ENCODE measurements at places on chromosomes 2 and 18. TPM values are rescaled to one million over a fixed set of nuclear protein-coding genes. Genes with fewer than 3 reads are reported as not detected.

The KCNJ3 gene
- total RNA-seq: not detected

The SERPINB11 gene
- 0.77 TPM for total RNA-seq

The CACNB4 gene
- 17.3 TPM for total RNA-seq

DNA sequence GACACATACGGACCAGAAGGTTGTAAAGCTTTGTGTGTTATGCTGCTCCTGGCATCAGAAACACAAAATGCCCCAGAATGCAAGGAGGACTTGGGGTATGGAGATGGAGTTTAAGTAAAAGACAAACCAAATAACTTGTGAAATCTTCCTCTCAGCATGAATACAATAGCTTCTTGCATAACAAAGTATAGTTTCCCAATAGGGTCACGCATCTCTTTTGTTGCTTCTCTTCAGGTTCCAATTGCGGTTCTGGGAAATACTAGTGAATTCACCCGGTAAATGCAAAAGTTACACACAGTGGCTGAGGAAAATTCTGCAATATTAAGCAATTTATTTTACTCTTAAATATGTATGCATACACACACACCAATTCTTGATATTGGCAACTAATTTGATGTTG, 339.2 kb upstream of the EPHA4 start:
- no peak for DNase-seq

DNA sequence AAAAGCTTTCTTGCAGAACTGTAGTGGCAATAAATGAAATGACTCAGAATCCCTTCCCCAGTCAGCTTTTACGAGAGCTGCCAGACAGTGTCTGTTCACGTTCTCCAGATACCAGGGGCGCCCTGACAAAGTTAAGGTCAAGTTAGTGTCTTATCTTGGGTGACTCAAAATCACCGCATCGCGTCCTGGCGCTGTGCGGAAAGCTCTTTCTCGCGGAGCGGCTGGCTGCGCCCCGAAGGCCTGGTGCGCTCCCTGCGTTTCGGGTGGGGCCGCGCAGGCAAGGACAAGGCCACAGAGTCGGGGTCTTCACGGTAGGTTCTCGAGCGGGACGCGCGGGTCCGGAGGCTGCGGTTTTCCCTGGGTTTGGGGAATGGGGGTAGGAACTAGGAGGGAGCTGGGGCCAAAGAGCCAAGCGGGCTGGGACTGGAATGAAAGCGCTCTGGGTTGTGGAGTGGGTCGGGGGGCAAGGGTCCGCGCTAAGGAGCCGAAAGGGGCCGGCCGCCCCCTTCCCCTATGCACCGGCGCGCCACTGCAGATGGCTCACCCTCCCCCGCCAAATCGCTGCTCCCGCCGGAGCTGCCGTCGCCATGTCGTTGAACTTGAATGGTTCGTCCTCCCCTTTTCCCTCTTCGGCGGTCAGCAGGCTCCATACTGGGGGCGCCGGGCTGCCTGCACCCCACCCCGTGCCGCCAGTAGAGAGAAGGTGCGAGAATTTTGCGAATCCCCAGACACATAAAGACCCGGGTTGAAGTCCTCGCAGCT, 2.6 kb upstream of the HOXD11 start:
- no peak for DNase-seq

DNA sequence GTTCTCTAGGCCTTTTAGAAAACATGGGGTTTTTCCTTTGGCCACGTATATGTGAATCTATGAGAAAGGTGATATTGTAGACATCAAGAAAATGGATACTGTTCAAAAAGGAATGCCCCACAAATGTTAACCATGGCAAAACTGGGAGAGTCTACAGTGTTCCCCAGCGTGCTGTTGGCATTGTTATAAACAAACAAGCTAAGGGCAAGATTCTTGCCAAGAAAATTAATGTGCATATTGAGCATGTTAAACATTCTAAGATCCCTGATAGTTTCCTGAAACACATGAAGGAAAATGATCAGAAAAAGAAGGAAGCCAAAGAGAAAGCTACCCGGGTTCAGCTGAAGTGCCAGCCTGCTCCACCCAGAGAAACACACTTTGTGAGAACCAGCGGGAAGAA, 64.9 kb downstream of the CYBRD1 start:
- DNase-seq: no peak

DNA sequence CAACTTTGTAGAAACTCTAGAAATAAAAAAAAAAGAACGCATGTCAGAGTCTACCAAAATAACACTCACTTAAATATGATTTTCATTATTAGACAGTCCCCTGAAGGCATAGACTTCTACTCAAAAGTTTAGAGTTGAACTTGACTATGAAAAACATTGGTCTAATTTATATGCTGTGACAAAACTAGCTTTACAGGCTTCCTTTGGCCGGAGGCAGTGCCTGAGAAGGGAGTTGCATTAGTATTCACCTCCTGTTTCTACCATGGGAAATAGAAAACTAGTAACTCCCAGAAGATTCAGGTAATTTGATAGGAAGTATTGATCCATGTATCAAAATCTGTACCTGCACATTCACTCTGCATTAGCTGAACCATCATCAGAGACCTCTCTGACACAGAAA, 163.4 kb upstream of the NOSTRIN start:
- no peak for DNase-seq

DNA sequence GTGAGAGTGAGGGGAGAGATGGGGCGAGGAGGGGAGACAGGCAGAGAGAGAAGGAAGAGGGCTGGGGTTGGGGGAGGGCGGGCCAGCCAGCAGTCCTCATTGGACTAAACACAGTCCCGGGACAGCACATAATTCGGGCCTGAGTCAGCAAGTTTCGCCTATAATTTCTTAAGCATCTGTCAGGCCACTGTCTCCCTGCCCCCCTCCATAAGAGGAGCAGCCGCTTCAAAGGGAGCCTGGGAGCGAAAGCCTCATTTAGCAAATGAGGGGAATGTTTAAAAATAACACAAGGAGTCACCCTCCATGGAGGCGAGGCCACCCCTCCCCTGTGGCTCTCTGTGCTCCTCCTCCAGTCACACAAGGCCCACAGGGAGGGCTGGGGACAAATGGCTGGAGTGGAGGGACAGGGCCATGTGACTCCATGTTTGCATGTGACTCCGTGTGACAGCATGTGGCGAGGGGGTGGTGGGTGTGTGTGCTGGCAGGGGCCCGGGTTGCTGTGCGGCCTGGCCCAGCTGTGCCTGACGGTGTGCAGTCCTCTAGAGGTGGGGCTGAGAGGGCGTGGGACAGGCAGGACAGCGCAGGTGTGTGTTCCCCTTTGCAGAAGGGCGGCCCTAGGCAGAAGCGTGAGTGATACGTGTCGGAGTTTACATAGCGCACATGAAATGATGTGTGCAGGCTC, 162.4 kb downstream of the CELF4 start:
- no peak for DNase-seq

DNA sequence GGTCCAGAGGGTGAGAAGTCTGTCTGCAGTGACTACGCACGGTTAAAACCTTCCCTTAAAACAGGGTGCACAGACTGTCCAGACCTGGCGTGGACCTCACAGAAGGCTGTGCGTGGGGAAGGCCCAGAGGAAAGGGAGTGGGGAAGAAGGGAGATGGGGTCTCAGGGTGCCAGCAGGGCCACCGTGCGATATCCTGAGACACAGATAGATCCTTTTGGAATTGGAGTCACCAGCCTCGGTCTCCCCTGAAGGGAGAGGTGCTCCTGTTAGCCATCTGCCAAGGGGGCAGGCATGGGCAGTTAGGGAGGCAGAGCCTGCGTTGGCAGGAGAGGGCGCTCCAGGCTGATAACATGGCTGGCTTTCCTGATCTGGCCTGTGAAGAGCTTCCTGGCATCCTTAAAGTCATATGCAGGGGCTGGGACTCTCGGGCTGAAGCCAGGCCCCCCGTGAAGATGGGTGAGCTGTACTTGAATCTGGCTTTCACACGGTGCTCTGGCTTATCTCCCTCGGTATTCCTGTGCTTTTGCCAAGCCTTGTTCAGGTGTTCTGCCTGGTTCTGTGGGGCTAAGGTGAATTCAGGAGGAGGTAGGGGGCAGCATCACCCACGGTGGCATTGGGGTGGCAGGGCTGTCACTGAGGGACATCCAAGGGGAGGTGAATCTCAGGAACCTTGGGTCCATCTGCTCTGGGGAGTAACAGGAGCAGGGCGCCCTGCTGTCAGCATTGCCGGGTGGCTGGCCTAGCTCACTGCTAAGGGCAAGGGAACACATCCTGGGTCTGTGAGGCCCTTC, 107.2 kb upstream of the SMAD2 start:
- no peak for DNase-seq

DNA sequence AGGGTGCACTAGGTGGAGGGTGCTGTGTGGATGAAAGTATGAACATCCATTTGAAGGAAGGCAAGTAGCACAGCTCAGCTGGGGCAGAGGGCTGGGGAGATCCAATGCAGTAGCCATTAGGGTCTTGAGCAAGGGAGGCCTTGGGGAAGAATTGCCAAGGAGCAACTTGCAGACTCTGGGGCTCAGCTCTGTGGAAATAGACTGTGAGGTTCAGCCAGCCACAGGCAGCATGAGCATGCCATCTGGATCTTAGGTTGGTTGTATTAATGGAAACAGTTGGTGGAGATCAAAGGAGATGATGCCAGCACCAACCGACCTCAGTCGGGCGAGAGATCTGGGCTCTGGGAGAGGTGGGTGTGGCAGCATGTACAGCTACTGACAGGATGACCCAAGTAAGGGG, 5.6 kb downstream of the ZAP70 start:
- DNase-seq: no peak

DNA sequence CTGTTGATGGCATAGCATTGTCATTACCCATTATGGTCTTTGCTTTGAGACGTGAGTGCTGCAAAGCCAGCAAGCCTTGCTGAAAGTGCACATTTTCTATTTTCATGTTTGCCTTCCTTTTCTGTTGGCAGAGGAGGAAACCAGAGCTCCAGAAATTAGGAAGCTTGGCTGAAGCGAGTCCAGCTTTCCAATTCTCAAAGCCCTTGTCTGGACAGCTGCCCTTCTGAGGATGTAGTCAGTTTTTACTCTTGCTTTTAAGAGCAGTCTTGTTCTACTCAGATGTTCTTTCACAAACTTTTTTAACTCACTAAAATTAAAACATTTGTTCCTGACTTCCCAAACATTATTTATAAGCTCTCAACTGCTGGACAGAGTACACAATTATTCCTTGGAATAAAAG, 93.8 kb downstream of the ICOS start:
- DNase-seq: no peak

DNA sequence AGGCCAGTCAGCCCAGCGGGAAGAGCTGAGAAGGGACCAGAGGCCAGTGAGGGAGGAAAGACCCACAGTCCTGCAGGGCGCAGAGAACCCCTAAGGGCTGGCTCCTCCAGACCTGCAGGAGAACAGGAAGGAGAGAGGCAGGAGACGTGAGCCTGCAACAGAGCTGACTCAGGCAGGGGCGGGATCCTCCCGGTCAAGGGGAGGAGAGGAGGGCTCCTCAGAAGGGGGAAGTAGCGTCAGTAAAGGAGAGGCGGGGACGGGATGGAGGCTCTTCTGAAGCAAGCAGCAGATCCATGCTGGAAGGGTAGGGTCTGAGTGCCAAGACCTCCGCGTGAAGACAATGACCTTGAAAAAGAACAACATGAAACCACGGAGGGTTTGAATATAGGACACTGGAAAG, 50.8 kb downstream of the TRABD2A start:
- DNase-seq: peak; percentile 75

DNA sequence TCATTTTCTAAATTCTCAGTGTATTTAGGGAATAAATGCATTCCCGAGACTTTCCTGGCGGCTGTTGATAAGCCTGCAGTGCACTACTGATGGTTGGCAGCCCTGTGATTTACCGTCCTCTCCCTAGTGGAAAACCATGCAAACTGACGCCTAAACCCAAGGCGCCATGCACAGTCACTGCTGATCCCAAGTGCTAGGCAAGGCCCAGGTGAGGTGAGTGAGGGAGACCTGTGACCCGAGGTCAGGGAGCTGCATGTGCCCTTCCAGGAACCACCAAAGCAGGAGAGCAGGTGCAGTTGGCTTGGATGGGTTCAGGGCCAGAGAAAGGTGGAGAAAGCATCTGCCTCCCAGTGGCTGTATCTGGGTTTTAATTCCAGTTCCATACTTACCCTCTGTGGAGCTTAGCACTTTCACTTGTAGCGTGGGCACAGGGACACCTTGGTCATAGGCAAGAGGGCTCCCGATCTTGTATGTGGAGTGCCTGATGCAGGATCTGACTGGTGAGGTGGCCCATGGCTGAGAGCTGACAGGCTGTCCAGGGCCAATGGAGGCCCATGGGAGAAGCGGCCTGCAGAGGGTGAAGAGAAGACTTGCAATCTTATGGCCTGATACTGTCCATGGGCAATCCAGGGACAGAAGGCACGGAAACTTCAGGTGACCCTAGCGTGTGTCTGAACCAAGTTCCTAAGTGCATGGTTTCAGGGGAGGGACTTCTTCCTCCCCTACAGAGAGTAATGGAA, 131.3 kb downstream of the SH3RF3 start:
- no peak for DNase-seq

GRCh38 chr2:144675731-144676130, 155.8 kb upstream of the ZEB2 start:
- DNase-seq: no peak

DNA sequence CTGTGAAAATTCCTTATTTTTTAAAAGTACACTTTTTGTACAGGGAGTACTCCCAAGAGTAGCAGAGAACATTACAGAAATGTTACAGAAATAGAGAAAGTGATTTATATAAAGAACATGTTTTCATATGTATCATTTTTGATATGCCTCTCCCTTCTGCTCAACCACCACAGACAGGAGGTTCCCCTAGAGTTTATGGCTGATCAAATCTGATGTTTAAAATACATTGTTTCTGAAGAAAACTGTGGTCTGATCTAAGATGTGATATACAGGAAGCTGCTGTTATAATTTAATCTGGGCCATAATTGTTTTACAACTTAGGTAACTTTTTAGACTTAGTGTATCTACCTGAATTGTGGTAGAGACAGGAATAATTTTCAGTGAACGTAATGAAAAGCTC, 37.0 kb downstream of the STAT4 start:
- DNase-seq: no peak

GRCh38 chr18:27054926-27055325, 130.2 kb downstream of the CHST9 start:
- DNase-seq: no peak

Measured in lower lobe of right lung (tissue), 2 donors.